Smooth muscle cell of bladder (primary cell): ENCODE measurements at places on chromosomes 3 and 15. TPM values are rescaled to one million over a fixed set of nuclear protein-coding genes. Genes with fewer than 3 reads are reported as not detected.

Gene ATP10A
- total RNA-seq, result 5.3 and 10.4 TPM in 2 replicates

Gene CCDC54
- not detected in 2 replicates for total RNA-seq

Gene VPS33B
- total RNA-seq, result 10.0 and 13.6 TPM in 2 replicates

Gene FAM98B
- 6.8 and 9.3 TPM in 2 replicates for total RNA-seq

Gene GRAMD1C
- 1.3 and 2.1 TPM in 2 replicates for total RNA-seq

Gene TGM4
- not detected in 2 replicates for total RNA-seq

Gene POLQ
- total RNA-seq, result 1.8 and 2.4 TPM in 2 replicates

Gene SELENOS
- total RNA-seq, result 72.7 and 85.5 TPM in 2 replicates

Gene DGKG
- total RNA-seq, result 2.0 and 2.1 TPM in 2 replicates

Gene CPB1
- not detected in 2 replicates for total RNA-seq

Gene ROPN1
- not detected in 2 replicates for total RNA-seq

Gene REC114
- not detected in 2 replicates for total RNA-seq

Gene CX3CR1
- total RNA-seq, result under 0.01 TPM in 1 of 2 replicates, not detected in the other

Gene IGSF10
- total RNA-seq, result 0.71 and 6.1 TPM in 2 replicates

Gene SLC27A2
- 0.85 and 0.92 TPM in 2 replicates for total RNA-seq

Gene KBTBD13
- total RNA-seq, result not detected in 2 replicates

Gene TRAT1
- total RNA-seq, result not detected in 2 replicates

Gene OGG1
- 17.1 and 17.9 TPM in 2 replicates for total RNA-seq

Gene SIDT1
- total RNA-seq, result under 0.01 TPM in 1 of 2 replicates, not detected in the other

Gene MKRN2OS
- not detected in 2 replicates for total RNA-seq

Gene MFGE8
- 122 and 242 TPM in 2 replicates for total RNA-seq

Gene PARP15
- 0.09 and 0.14 TPM in 2 replicates for total RNA-seq

Gene PCSK6
- 7.7 and 11.6 TPM in 2 replicates for total RNA-seq
